Stimulated activated CD8-positive, alpha-beta memory T cell treated with anti-CD3 and anti-CD28 coated beads, Interleukin-7, amount 100 ng/mL, for 1 hour (primary cell): ENCODE measurements at places on chromosomes 1 and 21.

- DNase-seq: no peak
Measured at GRCh38 chr1:20284046-20284445, 6.6 kb upstream of the VWA5B1 start.

- no peak for DNase-seq
Measured at GRCh38 chr1:2385606-2386280, 5.6 kb downstream of the MORN1 start.

DNA sequence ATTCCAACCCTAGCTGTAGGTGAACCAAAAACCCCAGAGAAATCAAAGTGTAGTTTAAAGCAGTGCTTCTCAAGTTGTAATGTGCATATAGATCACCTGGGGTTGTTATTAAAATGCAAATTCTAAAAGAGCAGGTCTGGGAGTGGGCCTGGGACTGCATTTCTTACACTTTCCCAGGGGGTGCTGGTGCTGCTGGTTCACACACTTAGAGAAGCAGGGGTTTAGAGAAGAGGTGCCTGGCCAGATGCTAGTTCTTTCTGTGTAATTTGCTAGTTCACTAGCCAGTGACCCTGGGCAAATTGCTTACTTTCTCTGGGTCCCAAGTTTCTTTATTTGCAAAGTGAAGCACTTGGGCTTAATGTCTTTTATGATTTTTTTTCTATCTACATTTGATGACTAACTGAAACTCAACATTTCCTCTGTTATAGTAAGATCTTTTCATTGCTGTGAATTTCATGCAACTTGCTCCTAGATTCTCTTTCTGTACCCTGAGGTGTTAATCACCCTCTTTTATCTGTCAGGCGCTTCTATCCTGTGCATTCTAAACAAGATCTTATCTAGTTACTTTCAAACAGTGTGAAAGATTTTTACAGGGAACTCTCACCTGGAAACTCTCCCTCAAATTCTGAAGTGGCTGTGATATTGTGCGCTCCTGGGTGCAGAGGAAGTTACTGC, 141.9 kb upstream of the UBE2U start:
- DNase-seq: no peak

GRCh38 chr1:2352897-2353550, 38.3 kb downstream of the MORN1 start:
- no peak for DNase-seq

GRCh38 chr21:38527737-38528136, 29.5 kb upstream of the ERG start:
- no peak for DNase-seq

DNA sequence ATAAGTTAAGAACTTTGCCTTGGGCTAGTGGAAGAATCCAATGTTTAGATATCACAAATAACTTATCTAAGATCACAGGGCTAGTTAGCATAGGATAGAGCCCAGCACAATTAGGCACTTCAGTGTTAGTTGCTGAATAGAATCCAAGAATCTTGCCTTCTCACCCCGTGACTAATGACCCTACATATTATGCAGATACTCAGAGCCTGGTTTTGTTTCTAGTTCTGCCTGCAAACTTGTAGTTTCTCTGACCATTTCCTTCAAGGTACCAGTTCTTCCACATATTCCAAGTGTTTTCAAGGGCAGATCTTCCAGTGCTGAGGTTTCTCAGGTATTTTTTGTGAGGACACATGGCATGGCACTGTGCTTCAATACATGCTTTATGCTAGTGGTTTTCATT, 239.3 kb downstream of the KCNK2 start:
- no peak for DNase-seq

DNA sequence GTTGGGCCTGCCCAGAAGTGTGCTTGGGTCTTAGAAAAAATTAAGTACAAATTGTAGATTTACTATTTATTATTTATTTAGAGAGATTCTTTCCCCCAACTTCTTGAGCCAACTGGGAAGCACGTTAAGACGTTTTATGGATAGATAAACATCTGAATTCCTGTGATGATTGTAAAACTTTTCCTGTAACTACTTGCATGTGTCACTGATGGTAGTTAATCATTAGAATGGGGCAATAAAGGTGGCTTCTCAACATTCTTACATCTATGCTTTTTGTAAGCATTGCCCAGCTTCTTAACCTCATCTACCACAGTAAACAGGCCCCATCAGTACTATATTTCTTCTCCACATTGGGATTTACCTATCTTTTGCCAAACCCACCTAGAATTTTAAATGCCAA, 559.8 kb downstream of the LMO4 start:
- DNase-seq: no peak

DNA sequence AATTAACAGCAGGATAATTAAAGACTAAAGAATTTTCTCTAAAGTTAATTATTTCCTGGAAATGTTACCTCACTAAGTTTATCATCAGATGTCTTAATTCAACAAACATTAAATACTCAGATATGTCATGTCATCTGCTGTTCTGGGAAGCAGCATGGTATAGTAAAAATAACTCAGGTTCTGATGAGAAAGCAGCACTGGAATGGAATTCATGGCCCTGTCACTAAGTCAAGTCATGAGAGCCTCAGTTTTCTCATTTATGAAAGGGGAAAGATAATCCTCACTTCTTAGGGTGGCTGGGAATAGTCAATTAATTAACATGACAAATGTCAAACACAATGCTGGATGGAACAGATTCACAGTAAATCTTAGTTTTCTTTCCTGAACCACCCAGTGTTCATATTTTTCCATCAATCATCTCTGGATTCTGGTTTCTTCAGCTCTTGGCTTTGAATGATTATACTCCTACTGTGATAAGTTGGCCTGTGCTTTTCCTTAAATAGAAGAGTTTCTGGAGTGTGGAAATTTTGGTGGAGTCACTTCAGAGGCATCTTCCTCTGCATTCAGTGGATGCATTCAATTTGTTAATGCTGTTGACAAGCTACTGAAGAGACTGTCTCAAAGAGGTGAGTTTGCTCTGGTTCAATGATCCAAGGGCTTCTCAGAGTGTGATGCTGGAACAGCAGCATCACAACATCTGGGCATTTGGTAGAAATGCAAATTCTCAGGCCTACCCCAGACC, 319.4 kb downstream of the KCNH1 start:
- DNase-seq: no peak

DNA sequence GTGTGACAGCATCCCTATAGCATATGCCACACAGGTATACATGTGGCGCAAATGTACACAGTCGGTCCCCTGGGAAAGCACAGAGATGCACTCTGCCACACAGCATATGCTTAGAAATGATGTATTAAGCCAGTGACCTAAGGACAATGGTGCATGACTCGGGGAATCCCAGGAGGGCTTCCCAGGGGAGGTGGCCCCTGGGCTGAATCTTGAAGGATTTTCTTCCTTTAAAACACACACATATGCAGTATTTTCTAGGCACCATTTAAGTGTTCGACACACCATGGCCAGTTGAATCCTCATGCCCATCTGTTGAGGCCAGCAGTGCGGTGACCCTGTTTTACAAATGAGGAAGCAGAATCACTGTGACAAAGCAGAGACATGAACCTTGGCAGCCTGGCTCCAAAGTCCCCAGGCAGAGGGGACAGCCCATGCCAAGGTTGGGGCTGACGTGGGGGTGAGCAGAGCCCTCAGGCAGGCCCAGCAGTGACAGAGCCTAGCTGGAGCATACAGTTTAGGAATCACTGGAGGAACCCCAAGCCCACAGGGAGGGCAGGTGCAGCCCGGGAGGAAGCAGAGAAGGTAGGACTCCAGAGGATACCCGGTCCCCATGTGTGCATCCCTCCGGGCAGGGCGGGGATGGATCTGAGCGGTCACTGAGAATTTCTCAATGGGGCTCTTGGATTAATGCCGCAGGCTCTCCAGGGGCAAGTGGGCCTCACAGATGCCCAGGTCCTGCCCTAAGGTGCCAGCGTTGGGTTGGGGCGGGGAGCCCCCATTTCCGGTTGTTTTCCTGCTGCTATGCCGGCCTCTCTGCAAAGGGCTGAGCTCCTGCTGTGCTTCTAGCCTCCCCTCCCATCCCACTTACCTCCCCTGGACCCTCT, 28.4 kb downstream of the WNT3A start:
- no peak for DNase-seq
